ENCODE measurements at places on chromosomes 6 and 20.
A peak's percentile ranks its signal among the peaks of the same experiment; 100 is the strongest.

GRCh38 chr6:163861627-163862026 is 447.1 kb downstream of the QKI start:
- no peak for DNase-seq

- no peak for DNase-seq
Measured at GRCh38 chr6:45854149-45854742, 161.4 kb downstream of the CLIC5 start.

DNA sequence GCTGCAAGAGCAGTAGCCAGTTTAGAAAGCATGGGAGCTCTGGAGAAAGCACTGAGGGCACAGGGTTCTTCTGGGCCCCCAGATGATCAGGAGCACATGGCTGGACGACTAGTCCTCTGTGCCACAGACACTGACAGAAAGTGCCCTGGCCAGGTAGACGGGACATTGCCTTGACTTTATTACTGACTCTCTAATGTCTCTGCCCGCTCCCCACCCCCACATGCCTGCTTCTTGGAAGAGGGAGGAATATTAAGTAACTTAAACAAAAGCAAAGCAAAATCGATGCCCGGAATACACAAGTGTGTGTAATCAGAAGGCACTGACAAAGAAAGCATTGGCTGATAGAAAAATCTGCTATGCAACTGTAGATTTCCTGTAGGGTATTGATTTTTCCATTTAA is 99.3 kb downstream of the SOBP start:
- no peak for DNase-seq

DNA sequence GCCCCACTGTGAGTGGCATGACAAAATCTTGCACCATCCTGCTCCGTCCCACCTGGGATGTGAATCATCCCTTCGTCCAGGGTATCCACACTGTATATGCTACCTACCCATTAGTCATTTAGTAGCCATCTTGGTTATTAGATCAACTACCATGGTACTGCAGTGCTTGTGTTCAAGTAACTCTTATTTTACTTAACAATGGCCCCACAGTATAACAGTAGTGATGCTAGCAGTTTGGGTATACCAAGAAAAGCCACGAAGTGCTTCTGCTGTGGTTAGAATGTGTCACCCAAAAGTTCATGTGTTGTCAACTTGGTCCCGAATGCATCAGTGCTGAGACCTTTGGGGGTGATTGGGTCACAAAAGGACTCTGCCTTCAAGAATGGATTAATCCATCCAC is 11.7 kb downstream of the OSER1 start:
- DNase-seq: peak; percentile 73

- no peak for DNase-seq
Measured at GRCh38 chr20:23820493-23820892, 6.0 kb downstream of the CST2 start.

DNA sequence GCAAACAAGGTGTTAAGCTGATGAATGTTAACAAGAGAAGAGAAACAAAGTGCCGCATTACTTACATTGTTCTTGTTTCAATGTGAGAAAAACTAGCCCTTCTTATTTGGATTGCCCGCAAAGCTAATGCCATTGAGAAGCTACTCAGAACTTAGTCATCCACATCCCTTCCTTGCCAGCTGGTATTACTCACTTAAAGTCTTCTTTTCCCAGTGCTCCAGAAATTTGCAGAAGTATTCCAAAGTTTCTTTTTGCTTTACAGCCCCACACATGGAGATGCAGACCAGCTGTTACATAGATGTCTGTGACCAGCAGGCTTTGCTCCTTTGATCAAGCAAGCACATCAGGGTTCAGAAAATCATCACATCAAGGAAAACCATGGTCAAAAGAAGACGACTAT is 529.0 kb downstream of the TBC1D32 start:
- no peak for DNase-seq

DNA sequence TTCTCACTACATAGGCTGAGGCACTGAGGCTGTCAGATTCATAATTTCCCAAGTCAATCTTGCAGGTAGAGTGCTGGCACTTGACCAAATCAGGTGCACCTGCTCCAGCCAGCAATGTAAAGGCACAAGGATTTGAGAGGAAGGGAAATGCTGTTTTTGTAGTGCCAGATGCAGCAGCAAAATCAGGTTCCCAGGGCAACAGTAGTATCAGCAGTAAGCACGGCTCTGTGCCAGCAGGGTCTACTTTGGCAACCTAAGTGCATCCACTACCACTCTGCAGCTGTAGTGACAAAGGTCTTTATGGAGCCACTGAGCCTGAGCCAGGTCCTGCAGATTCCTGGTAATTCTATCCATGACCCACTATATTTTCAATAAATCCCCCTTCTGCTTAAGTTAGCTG is 329.5 kb downstream of the TPBG start:
- DNase-seq: no peak

GRCh38 chr6:106315765-106316374 is 9.7 kb downstream of the ATG5 start:
- no peak for DNase-seq

- no peak for DNase-seq
Measured at GRCh38 chr6:122877302-122877701, 88.2 kb downstream of the SMPDL3A start.

GRCh38 chr20:34472246-34472925 is 43.8 kb upstream of the DYNLRB1 start:
- DNase-seq: no peak

GRCh38 chr6:45199554-45199953 is 128.6 kb upstream of the RUNX2 start:
- DNase-seq: no peak

- DNase-seq: no peak
Measured at GRCh38 chr6:166470863-166471410, 88.2 kb upstream of the MPC1 start.

GRCh38 chr6:43708860-43709653 is 21.5 kb upstream of the MRPS18A start:
- no peak for DNase-seq

- DNase-seq: no peak
Measured at GRCh38 chr6:17851720-17852161, 135.7 kb downstream of the KIF13A start.

DNA sequence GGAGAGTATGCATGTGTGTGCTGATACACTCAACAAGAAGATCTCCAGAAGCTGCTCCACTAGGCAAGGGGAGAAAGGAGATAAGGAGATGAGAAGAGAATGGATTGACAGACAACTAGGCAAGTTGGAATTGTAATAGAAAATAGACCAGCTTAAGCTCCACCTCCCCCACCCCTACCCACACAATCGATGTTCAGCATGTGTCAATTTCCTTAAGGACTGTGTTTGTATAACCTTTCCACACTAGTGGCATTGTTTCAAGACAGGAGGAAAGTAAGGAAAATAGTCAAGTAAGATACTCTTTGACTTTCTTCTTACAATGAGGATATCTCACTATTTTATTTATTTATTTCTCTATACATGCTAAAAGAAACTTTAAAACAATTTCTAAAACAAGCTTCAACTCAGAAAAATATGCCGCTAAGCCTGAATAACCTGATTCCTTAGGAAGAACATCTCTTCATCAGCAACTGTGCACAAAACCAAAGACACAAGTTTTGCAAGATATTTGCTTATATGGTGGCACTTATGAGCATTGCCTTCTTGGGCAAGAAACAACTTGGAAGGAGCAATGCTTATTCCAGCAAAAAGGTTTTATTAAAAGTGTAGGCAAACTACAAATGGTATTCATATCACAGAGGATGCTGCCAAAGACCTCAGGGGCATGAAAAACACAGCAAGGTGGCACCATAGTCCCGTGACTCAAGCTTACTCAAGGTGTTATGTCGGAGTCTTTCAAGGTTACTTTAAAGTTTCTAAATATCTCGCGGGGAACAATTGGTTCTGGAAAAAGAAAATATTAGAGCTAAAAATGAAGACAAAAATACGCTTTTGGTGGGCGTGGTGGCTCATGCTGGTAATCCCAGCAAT is 249.1 kb downstream of the COL12A1 start:
- no peak for DNase-seq

- DNase-seq: no peak
Measured at GRCh38 chr20:34615477-34615876, 57.0 kb downstream of the MAP1LC3A start.

GRCh38 chr6:63637865-63638445 is 2.4 kb downstream of the PHF3 start:
- no peak for DNase-seq

- no peak for DNase-seq
Measured at GRCh38 chr20:17628101-17628841, 53.8 kb downstream of the RRBP1 start.

DNA sequence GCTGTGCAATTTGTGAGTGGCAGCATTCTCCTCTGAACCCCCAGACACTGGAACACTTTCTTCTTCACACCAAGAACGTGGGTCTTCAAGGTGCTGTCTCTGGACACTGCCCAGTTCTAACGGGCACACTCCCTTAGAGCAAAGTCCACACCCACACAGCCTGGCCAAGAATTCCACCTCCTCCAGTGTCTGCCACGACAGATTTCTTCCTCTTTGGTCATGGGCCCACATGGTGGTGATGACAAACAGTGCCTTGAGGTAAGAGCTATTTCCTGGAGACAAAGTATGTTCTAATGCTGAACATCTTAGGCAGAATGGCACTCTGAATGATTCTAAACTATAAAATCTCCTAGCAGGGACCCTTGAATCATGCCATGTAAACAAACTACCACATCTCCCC is 25.5 kb upstream of the SSTR4 start:
- DNase-seq: no peak

Measured in activated CD8-positive, alpha-beta T cell treated with anti-CD3 and anti-CD28 coated beads, Interleukin-2, amount 10 ng/mL, durations not matched to agents 7 days and 5 days (primary cell).